ENCODE measurements at places on chromosomes 2 and 18. TPM values are rescaled to one million over a fixed set of nuclear protein-coding genes. Genes with fewer than 3 reads are reported as not detected.

DNA sequence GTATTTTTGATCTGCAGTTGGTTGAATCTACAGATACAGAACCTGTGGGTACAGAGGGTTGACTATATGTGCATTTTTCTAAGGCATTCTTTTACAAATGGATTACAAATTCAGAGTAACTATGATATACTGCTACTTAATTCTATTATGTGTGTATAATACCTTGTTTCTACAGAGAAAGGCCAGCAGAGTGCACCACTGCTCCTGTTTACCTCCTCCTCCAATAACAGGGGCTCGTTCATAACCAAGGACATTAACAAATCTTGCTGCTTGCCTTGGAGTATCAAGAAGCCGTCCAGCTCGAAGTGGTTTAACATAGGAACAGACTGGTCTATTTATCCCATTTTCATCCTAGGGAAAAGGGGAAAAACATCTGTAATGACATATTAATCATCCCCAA lies 16.4 kb downstream of the CEP76 start:
- no peak for DNase-seq

KDSR gene
- total RNA-seq = 51.8 TPM

- peak; percentile 61 for DNase-seq
Observed at GRCh38 chr2:237060534-237061312, 25.0 kb upstream of the COPS8 start.

- no peak for DNase-seq
Observed at GRCh38 chr2:30362468-30363081, 84.5 kb upstream of the LCLAT1 start.

GALNT13 gene
- 8.8 TPM for total RNA-seq

WNT6 gene
- total RNA-seq = not detected

PLCL1 gene
- 0.11 TPM for total RNA-seq

CHRNG gene
- not detected for total RNA-seq

DNA sequence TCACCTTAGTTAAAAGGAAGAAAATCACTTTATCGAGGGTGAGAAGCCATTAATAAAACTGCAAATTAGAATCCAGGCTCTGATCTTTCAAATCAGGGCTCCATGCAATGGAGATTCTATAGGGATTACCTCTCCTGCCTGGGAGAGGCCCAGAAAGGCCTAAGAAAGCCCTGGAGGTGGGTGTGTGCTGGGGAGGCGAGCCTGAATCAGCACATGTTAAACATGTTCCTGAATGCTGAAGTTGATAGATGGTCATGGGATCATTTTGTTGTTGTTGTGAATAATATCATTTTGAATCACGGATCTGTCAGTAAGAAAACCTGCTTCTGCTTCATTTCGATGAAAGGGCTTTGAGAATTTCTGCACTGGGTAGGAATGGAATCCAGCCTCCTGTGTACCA lies 254.3 kb downstream of the ACKR3 start:
- DNase-seq = no peak

GRCh38 chr18:10169064-10169562 lies 255.3 kb downstream of the VAPA start:
- DNase-seq = no peak

DNA sequence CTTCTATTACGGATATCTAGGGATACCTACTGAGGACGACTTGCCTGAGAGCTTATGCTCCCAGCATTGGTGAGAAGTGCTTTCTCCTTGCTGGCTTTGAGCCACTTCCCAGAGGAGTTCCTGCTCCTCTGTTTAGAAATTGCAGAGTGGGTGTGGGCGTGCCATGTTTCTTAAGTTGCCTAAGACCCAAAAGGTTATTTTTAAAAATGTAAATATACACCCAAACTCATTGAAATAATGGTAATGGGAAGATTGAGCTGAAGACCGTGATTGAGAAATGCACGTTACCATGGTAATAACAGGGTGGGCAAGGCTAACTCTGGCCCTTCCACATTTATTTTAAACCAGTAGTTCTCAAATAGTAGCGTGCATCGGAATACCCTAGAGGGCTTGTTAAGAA lies 17.2 kb upstream of the TMEM200C start:
- no peak for DNase-seq

EFR3B gene
- total RNA-seq = 8.9 TPM

GRCh38 chr2:237056287-237056875 lies 29.3 kb upstream of the COPS8 start:
- DNase-seq = no peak

DNA sequence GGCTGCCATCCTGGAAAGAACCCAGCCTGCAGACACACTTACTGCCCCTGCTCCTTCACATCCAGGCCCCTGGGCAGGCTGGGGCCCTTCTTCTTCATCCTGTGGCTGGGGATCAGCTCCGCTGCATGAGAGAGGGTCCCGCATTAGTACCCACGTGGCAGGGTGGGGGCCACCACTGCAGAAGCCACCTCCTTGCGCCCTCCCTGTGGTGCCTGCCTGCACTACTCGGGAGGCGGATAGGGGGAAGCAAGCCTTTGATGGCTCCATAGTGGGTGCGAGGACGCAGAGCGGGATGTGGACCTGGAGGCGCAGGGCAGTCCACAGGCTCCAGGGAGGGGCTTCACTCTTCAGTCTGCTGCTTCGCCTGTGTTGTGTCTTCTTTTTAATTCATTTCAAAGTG lies 46.7 kb downstream of the GPC1 start:
- peak; percentile 9 for DNase-seq
